ENCODE measurements at places on chromosomes 6 and 20.

GRCh38 chr20:49583669-49584417 is 15.9 kb upstream of the PTGIS start:
- no peak for DNase-seq

DNA sequence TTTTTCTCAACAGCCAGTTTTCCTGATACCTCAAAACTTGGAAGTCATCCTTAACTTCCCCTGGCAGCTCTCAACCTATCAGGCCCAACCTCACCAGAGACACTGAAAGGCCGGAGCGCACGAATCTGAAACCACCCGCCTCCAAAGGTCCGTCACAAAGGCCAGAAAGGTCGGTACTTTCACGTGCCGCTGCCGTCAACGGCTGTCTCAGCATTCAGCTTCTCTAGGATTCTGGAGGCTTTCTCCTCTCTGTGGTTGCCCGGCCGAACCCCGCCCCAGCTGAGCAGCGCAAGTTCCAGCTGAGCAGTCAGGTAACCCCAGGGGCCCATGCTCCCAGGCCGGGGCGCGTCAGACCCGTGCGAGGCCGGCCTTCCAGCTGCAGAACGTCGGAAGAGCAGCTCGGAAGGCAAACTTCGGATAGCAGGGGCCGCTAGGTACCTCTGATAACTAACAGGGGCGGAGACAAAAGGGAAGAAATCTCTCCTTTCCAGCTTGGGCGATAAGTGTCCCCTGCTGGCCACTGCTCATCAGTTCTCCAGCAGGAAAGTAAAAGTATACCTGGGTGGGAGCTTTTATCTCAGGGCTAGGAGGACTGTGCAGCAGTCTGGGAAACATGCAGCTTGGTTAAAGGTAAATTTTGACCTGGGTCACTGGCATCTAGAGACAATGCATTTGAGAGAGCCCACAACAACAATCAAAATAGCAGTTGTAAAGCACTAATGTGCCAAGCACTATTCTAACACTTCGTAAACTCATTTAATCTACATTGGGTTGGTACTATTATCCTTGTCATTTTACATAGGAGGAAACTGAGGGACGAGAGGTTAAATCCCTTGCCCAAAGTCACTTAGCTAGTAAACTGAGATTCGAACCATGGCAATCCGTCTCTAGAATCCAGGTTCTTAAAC is 16.1 kb downstream of the ZSCAN12 start:
- DNase-seq, result no peak

GRCh38 chr6:97813889-97814567 is 531.0 kb upstream of the MMS22L start:
- DNase-seq, result no peak

DNA sequence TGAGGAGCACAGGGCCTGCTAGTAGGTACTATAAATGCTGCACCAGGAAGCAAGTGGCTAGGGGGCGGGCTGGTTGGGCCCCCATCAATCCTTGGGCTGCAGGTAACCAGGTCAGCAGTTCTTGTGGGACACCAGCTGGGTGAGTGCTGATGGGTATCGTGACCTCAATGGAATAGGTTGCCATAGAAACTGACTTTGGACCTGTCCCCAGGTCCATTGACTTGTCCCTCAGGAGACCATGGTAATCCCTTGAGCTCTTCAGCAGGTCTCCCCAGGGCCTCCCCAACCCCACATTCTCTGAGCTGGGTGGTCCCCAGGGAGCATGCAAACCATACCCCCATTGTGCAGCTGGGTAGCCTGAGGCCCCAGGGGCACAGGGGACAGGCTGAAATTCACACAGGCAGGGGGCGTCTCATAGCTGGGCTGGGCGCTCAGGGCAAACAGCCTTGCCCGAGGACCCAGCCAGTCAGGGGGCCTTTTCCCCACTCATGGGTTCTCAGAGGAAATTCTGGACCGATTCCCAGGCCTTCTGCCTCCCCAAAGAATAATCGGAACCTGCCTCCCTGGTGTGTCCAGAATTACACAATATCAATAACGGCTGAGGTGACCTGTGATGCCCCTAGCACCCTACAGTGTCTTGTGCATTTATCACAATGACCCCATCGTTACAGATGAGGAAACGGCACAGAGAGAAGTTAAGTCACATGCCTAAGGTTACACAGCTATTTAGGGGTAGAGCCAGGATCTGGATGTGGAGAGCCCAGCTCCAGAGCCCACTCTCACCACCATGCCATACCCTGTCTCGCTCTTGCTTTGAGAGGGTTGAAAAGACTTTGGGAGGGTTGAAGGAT is 35.9 kb downstream of the SRC start:
- DNase-seq, result no peak

- DNase-seq, result no peak
Measured at GRCh38 chr6:16503241-16503775, 258.0 kb downstream of the ATXN1 start.

GRCh38 chr6:141848029-141848890 is 284.5 kb upstream of the GJE1 start:
- no peak for DNase-seq

GRCh38 chr20:2398449-2398848 is 17.7 kb downstream of the TGM6 start:
- no peak for DNase-seq

- no peak for DNase-seq
Measured at GRCh38 chr6:42366999-42367352, 84.8 kb downstream of the TRERF1 start.

DNA sequence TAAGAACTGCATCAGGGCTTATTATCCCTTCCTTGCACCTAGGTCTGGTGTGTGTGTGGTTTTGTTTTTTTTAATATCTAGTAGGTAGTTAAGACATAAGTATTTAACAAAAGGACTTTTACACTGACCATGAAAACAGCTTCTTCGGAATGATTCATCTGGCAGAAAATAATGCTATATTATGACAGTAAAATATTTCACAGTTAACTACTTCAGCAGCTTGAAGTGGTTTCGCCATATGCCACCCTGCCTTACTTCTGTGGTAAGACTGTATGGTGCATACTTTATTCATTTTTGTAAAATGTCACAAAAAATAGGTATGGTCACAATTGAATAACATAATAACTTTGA is 858 bp upstream of the PTPRK start:
- DNase-seq, result no peak

DNA sequence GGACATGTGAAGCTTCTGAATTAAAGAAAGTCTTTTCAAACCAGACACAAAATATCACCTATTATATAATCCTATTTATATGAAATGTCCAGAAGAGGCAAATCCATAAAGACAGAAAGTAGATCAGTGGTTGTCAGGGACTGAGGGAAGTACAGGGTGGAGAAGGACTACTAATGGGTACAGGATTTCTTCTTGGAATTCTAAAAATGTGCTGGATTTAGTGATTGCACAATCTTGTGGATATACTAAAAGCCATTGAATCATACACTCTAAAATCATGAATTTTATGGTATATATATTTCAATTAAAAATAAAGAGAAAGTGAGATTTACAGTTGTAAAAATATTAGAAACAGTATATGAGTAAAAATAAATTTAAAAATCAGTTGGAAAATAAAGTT is 18.7 kb upstream of the MC3R start:
- DNase-seq, result no peak

DNA sequence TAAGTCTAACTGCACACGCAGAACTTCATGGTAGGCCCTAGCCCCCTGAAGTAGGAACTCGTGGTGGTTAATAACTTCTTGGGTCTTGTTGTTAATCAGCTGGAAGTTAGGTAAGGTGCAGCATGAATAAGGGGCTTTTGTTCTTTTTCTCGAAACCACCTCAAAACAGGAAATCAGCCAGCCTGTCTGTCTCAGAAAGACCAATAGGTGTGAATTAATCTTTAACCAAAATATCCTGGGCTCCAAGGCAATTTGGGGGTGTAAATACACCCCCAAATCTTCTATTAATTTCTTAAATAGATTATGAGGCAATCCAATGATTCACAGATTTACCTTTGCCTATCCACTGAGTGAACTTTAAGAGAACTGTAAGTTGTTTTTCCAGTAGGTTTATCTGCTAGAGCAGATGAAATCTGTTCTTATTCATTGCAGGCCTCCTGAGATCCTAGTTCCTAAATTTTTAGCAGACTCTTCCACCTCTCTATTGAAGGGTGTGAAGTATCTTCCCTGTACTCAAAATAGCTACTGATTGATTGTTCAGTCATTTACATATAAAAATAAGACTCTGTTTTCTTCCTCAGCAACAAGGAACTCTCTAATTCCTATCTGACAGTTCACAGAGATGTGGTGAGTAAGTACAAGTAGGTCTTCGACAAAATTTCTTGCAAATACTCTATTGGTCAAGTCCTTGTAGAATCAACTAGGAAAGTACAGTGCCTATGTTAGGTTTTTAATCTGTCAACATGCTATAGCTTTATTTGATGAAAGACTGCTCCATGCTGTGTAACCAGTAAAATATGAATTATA is 427.1 kb upstream of the NOX3 start:
- no peak for DNase-seq

DNA sequence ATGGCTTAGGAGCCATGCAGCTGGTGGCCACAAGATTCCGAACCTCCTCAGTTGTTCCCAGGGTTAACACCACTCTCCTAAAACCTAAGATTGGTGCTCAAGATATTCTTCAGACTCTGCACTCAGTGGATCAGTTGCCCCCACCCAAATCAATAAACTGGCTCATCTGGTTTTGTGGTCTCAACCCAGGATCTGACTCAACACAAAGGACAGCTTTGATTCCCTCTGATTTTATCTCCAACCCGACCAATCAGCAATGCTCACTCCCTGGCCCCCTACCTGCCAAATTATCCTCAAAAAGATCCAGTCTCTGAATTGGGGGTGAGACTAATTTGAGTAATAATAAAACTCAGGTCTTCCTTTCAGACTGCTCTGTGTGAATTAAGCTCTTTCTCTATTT is 137.5 kb downstream of the EYS start:
- DNase-seq, result no peak

Data from cortex of kidney (tissue), 1 donor.